ENCODE measurements at places on chromosomes 5 and 9.

- DNase-seq, result no peak
These were observed 835 bp upstream of the DND1 start for GRCh38 chr5:140674211-140674610.

DNA sequence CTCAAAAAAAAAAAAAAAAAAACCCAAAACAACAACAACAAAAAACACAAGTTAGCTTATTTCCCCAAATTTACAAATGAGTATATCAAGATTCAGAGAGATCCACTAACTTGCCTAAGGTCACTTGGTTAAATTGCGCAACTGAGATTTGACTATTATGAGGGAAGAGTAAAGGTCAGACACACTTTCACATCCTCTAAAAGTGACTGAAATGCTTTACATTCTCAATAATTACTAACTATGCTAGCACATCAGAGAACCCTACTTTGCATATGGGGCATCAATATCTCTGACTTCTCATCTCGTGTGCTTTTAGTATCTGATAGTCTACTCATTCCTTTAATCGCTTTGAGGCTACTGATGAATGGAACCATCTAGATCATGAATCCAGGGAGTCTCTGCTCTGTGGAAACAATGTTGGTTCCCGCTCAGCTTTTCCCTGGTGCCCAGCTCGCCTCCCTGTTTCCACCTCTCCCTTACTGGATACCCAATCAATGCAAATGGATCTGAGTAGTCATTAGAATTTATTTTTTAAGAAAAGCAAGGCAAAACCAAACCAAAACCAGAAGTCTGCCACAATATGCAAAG, 182.1 kb upstream of the TRIM32 start:
- DNase-seq, result no peak

DNA sequence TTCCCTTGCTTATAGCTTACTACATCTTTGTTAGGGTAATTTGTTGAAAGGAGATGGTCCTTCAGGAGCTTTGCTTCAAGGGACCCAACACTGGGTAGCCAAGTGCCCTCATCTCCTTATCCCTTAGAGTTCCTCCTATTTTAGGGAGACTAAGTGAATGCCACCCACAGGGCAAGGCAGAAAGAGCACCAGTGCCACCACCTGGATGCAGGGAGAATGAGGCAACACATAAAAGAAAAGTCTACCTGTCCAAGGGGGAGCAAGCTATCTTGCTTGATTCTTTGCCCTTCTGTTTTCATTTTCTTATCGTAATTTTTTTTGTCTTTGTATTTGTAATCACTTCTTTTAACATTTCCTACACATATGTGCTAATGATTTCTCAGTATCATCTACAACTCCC, 205.5 kb downstream of the NPR3 start:
- peak; percentile 33 for DNase-seq

GRCh38 chr9:130287736-130288135, 22.2 kb downstream of the HMCN2 start:
- no peak for DNase-seq

DNA sequence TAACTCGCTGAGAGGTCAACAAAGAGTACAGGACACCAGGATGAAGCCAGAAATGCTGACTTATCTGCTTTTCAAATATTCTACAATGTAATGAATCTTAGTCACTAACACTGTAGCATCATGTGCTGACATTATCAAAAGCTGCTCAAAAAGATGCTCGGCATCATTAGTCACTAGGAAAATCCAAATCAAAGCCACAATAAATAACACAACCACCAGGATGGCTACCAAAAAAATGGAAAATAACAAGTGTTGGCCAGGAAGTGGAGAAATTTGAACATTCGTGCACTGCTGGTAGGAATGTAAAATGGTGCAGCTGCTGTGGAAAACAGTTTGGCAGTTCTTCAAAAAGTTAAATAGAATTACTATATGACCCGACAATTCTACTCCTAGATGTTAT, 269.1 kb downstream of the GLIS3 start:
- no peak for DNase-seq

GRCh38 chr9:7237473-7238246, 479.9 kb downstream of the KDM4C start:
- no peak for DNase-seq

GRCh38 chr9:92534204-92534603, 1.6 kb downstream of the ECM2 start:
- no peak for DNase-seq

- DNase-seq, result peak; percentile 72
These were observed 12.6 kb upstream of the UGT3A2 start for GRCh38 chr5:36079200-36079781.

DNA sequence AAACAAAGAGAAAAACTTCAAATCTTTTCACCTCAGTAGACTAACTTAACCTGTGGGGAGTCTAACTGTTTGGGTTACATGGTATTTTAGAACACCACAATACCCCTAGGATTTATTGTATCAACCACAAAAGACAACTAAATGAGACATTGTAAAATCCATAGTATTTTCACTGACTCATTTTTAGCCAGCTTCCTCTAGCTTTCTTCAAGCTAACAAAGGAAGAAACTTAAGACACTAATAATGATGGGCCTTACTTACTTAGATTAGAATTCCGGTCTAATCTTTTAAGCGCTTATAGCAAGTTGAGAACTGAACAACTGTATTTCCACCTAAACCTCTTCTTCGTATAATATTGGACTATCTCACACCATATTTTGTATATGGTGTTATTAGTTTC, 529.3 kb downstream of the DMRTA1 start:
- DNase-seq, result no peak

GRCh38 chr9:99340281-99340680, 118.2 kb downstream of the SEC61B start:
- no peak for DNase-seq

DNA sequence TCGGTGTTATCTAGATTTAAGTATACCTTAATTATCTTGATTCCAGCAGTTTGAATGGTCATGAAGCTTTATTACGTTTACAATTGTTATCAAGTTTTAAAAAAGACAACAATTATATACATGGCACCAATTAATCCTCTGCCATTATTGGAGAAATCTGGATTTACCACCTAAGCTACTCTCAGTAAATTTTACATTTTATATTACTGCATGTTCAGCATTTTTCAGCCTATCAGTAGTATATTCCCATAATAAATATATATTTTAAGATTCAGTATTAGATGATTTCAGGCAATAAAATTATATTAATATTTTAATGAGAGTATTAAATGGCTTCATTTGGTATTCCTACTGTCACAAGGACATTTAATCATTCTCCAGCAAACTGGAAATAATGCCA, 264.5 kb upstream of the PRDM9 start:
- DNase-seq, result no peak

- no peak for DNase-seq
These were observed 85.0 kb upstream of the RARS1 start for GRCh38 chr5:168401226-168401625.

DNA sequence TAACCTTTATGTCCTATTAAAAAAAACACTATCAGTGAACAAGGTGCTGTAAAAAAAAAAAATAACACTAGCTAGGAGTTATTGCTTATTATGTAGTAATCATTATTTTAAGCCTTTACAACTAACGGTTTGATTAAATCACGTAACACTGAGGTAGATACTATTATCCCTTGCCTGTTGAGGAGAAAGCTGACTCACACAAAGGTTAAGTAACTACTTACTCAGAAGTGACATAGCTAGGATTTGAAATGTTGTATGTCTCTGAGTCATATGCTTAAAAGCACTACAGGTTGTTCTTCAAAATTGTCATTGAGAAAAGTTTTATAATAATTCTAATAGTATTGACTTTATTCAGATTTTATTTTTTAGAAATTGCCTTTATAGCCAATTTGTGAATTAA, 8.8 kb downstream of the TENT2 start:
- DNase-seq, result no peak

- DNase-seq, result no peak
These were observed 122.0 kb downstream of the BOD1 start for GRCh38 chr5:173494446-173494845.

- no peak for DNase-seq
These were observed 67.5 kb upstream of the ACTBL2 start for GRCh38 chr5:57550132-57550531.

DNA sequence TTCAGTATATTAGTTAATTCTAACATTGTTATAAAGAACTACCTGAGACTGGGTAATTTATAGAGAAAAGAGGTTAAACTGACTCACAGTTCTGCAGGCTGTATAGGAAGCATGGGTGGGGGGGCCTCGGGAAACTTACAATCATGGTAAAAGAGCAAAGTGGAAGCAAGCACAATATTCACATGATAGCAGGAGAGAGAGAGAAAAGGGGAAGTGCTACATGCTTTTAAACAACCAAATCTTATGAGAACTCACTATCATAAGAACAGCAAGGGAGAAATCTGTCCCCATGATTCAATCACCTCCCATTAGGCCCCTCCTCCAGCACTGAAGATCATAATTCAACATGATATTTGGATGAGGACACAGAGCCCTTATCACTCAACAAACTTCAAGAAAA, 324.9 kb downstream of the ZNF608 start:
- no peak for DNase-seq

DNA sequence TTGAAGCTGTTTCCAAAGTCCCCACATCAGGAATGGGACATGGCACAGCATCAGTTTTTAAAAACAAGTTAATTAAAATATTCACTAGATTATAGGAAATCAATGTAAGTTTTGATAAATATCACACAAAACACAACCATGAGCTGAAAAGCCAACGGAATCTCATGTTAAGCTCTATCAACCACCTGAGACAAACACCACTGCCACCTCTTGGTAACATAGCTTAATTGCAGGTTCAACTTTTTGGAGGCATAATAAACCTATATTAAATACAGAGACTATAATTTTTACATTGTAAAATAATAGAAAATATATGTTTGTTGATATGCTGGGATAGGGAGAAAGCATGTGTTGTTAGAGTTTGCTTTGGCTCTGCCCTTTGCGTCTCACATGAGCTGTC, 126.1 kb downstream of the SV2C start:
- no peak for DNase-seq

- DNase-seq, result no peak
These were observed 46.4 kb upstream of the FAM170A start for GRCh38 chr5:119582987-119583386.

- no peak for DNase-seq
These were observed 461.1 kb upstream of the DAP start for GRCh38 chr5:11222169-11222568.

DNA sequence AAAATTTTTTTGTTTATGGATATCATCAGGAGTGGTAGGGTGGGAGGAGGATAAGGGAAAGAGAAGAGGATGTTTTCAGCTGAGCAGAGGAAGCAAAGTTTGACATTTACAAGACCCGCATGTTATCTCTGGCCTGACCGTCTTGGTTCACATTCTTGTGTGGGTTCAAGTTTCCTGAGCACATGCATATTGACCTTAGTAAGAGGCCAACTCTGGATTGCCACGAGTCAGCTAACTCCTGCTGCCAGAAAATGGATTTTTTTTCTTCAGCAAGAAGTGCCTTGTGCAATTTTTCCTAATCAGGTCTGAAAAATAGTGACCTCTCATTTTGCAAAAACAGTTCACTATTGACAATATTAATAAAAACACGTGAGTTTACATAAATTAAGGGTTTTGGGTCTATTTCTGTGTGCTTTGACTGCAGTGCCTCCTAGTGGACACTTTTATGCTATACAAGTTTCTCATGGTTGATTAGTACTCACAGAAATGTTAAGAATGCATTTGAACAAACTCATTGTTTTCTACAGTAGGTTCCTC, 27.1 kb upstream of the BASP1 start:
- peak; percentile 51 for DNase-seq

DNA sequence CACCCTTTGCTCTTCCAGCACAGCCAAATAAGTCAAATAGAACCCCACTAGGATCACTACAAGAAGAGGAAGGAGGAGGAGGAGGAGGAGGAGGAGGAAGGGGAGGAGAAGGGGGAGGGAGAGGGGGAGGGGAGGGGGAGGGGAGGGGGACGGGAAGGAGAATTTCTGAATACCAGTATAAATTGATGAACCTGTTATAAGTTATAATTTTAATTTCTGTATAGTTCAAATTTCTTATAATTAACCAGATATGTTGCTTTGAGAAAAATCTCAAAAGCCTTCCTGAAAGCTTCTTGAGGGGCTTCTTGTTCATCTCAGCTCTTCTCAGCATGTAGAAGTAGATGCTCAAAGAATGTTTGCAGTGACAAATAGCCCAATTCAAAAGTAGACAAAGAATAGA, 15.0 kb upstream of the ADRA1B start:
- no peak for DNase-seq

DNA sequence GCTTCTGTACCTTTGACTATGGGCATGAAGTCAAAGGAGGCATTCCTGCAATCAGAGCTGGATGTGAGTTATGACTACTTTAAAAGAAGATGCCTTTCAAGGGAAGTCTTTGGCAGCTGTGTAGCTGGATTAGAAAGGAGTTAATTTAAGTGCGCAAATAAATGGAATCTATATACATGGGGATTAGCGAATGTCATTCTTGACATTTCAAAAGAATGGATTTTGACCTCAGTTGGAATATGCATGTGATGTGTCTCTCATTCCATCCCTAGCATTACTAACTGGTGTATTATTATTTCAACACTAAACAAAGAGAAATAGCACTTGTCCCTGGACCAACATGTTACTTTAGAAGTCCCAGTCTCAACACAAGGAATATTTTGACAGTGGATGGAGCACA, 359.6 kb upstream of the SLC24A2 start:
- no peak for DNase-seq

- DNase-seq, result peak; percentile 46
These were observed 33.5 kb downstream of the ANXA6 start for GRCh38 chr5:151123897-151124751.

- DNase-seq, result no peak
These were observed 162.1 kb downstream of the FSTL4 start for GRCh38 chr5:133450286-133450685.

GRCh38 chr5:79008362-79008761, 23.3 kb upstream of the ARSB start:
- DNase-seq, result no peak

- DNase-seq, result no peak
These were observed 26.0 kb downstream of the JMY start for GRCh38 chr5:79261897-79262296.

- no peak for DNase-seq
These were observed 913.1 kb downstream of the EFNA5 start for GRCh38 chr5:106757672-106758071.

GRCh38 chr5:145008876-145009530, 826.1 kb downstream of the PRELID2 start:
- DNase-seq, result no peak

GRCh38 chr9:98913044-98913443, 30.7 kb upstream of the COL15A1 start:
- no peak for DNase-seq

DNA sequence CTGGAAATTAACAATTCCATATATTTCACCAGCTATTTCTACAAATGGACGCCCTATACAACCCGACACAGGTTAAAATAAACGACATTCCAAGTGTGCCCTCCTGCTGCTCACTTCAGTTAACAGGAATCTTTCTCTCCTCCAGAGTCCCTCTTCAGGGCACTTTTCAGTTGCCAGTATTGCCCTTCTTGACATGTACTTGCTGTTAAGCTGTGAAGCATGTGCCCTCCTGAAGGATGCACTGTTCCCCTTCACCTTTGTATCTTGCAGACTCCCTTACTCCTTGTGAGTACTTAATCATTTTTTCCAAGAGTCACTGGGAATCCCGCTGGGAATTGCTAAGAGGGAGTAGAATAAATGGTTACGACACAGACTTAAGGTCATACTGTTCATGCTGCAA, 364.1 kb downstream of the CTNND2 start:
- DNase-seq, result no peak
